ENCODE measurements at places on chromosomes 1 and 21.

DNA sequence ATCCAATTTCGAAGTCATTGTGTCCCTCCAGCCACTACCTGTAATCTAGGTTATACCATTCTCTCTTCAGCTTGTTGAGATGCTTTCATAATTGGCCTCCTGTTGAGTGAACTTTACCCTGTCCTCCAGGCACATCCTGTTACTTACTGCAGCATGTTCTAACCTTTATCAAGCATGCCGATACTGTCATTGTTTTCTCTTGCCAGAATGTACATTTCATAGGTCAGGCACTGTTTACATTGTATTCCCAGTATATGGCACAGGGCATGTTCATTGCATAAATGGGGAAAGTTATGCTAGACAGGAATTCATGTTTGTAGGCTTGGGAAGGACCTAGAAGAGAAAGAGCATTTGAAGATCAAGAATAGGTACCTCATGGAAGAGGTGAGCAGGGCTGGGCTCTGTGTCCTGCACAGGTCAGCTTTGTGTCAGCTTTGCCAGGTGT lies 10.2 kb downstream of the CXADR start:
- no peak for DNase-seq

GRCh38 chr1:195981448-195982139 lies 626.6 kb downstream of the KCNT2 start:
- no peak for DNase-seq

GRCh38 chr1:58456470-58456869 lies 90.1 kb downstream of the OMA1 start:
- DNase-seq = no peak

DNA sequence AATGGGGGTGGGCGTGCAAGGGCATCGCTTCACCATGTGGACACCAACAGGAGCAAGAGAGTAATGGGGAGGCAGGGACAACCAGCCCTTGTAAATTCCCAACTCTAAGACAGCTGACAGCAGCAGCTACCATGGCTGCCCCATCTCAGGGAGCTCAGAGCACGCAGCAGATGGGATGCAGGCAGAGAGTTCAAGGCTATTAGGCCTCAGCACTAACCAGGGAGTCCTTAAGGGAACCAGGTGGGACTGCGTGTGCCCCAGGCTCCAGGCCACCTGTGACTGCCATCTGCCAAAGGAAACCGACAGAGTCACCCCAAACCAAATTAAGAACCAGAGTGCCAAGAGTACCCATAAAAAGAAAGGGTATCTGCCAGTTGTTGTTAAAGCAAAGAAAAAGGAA lies 33.7 kb upstream of the PRDM2 start:
- no peak for DNase-seq

GRCh38 chr1:4306559-4307467 lies 347.6 kb upstream of the AJAP1 start:
- no peak for DNase-seq

DNA sequence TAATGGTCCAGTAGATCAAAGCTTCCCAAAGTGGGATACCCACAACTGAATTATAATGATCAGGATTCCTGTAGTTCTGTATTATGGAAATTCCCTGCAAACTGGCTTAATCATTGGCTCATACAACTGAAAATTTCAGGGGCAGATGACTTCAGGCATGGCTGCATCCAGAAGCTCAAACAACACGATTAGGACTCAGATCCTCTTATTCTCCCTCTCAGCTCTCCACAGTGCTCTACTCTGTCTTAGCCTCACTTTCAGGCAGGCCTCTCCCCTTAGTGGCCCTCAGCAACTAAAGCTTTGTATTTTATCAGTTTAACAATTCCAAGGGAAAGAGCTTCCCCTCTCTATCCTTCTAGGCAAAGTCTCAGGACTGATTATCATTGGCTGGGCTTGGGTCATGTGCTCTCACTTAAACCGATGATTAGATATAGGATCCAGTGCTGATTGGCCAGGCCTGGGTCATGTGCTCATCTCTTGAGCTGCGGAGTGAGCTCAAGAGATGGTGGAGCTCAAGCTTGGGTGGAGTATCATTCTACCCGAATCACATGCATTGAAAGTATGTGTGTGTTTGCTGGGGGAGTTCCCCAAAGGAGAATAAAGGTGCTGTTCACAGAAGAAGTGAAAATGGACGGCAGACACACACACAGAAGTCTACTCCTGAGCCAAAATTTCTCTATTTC lies 57.9 kb upstream of the RUNX3 start:
- no peak for DNase-seq

DNA sequence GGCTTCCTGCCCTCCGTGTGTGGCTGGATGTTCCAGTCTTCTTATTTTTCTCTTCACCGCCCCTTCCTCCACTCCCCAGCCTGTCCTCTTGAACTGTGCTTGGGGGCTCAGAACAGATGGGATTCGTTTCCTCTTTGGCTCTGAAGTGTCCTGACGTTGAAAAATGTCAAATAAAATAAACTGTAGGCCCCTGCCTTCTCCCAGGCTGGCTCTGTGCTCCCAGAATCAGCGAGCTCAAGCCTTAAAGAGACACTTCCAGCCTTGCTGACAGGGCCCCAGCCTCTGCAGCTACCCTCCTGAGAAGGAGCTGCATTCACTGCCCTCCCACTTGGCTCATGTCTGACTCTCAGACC lies 104.2 kb upstream of the IPO9 start:
- no peak for DNase-seq

- DNase-seq = no peak
These were observed 44.5 kb downstream of the ZBTB8OS start for GRCh38 chr1:32605711-32606424.

DNA sequence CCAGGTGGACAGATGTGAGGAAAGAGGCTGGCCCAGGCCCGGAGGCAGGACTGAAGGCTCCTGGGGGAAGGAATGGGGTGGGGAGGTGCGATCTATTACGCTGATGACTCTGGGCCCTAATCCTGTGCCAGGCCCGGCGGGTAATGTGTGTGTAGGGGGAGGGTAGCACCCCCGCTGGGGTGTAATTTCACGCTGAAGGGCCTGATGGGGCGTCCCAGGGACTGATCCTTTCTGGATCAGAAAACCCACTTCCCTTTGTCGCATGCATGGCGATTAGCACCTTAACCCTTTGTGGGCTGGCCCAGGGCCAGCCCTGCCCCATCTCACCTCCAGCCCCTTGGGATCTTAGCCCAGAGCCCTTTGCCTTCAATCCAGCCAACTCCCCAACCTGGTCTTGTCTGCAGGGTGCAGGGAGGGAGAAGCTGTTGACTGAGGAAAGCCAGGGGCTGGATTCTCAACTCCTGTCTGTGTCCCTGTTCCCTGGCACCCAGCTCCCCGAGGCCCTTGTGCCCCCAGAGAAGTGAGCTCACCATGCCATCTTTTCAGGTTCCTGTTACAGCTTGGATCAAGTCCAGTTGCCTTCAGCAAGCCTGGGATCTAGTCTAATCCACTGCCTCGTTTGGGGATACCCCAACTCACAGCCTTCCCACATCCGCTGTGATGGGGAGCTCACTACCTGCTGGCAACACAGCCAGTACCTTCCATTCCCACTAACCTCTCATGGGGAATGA lies 26.0 kb downstream of the KNCN start:
- DNase-seq = no peak

DNA sequence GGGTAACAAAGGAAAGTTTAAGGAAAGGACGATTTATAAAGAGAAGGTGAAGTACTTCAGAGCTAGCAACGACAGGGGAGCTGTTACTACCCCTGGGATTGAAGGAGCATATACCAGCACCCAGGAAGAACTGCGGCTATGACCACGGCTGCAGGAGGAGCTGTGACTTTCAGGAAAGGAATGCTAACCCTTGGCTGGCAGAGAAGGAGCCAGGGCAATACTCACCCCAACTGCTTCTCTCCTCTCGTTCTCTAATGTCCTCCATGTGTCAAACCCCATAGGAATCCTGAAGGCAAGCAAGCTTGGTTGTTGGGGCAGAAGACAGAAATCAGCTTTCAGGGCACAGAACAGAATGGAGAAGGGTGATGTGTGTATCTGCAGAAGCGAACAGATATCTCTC lies 120.5 kb downstream of the TMEM53 start:
- DNase-seq = no peak

- no peak for DNase-seq
These were observed 31.9 kb downstream of the NEK2 start for GRCh38 chr1:211643324-211644212.

GRCh38 chr1:85549834-85550233 lies 30.7 kb upstream of the CCN1 start:
- DNase-seq = no peak

GRCh38 chr21:25859235-25859929 lies 124.6 kb downstream of the GABPA start:
- DNase-seq = no peak

DNA sequence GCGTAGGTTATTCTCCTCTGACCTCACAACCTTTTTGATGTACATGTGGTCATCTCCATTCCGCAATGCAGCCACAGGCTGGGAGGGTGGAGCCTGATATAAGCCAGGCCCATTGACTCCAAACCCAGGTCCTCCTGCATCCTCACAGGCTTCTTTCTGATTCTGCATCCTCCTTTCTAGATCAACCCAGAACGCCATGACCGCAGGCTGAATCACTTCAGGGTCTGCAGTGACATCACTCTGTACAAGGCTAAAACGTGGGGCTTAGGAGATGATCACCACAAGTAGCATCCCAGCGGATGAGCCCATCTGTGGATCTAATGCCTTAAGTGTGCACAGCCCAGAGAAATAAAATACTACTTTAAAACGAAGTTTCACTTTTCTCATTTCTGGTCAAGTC lies 16.1 kb downstream of the EBNA1BP2 start:
- no peak for DNase-seq

DNA sequence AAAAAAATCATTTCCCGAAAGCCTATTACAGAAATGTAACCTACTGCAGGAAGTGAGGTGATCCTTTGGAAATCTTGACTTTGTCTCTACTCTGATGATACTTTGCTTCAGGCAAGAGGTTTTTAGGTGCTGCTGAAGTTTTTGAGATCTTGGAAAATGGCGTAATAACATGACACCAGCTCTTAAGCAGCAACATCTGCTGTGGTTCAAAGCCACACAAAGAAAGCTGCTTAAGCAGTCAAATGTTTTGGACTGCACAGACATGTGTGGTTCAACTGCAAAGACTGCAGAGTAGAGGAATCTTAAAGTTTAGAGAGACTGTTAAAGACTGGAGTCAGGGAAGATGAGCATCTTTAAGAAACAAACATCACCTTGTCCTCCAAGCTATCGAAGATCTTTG lies 139.0 kb downstream of the RASAL2 start:
- DNase-seq = no peak

GRCh38 chr1:227731241-227731677 lies 3.8 kb downstream of the JMJD4 start:
- no peak for DNase-seq

DNA sequence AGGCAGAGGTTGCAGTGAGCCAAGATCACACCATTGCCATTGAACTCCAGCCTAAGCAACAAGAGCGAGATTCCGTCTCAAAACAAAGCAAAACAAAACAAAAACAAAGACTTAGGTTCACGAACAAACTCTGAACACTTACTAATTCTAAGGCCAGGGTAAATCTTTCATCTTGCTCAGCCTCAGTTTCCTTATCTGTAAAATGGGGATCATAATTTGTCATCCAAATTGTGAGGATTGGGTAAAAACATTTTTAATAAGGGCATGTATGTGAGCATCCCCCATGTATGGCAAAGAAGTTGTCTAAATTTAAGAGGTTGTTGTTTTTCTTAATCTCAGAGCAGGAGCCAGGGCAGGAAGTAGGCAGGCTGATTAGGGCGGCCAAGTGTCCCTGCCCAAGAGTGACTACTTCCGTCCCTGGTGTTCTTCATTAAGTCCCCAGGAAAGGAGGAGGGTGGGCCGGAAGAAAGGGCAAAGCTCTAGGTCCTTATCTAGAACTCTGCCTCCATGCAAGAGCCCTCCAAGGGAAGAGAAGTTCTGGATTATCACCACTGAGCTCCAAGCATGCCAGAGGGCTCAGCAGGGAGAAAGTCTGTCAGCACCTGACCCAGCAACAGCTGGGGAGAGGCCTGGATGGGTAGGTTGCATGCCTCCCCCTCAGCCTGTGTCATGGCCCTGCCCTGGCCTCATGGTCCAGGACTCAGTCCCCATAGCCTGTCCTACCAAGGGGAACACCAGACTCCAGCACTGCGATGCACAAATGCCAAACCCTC lies 49.9 kb upstream of the CLIC4 start:
- no peak for DNase-seq

GRCh38 chr1:151513626-151514121 lies 2.5 kb downstream of the CGN start:
- DNase-seq = no peak

- no peak for DNase-seq
These were observed 7.8 kb downstream of the PODN start for GRCh38 chr1:53069663-53070327.

DNA sequence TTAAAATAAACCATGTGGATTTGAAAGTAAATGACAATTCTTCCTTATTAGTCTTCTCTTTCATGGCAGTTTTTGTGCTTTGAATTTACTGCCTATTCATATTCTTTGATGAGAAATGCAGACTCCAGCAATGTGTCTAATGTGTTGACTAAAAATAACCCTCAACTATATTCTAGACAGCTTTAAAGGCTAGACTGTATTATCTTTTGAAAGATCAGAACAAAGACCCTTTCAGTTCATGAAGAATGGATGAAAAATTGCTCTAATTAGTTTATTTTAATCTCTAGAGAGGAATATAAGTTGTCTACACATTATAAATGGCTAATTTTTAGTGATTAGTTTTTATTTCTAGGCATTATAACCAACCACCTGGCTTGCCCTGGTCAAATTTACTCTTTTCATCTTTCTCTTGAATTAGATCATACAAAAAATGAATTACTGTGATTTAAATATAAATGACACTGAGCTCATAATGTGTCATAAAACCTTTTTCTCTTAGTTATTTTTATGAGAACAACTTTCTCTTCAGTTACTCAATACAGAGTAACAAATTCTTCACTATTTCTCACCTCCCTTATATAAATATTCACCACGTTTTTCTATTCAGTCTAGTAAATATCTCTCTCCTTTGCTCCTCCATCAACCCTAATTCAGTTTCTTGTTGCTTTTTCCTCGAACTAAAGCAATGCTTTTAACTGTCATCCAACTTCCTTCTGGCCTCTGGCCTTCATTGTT lies 428.5 kb upstream of the TMPRSS15 start:
- DNase-seq = no peak

DNA sequence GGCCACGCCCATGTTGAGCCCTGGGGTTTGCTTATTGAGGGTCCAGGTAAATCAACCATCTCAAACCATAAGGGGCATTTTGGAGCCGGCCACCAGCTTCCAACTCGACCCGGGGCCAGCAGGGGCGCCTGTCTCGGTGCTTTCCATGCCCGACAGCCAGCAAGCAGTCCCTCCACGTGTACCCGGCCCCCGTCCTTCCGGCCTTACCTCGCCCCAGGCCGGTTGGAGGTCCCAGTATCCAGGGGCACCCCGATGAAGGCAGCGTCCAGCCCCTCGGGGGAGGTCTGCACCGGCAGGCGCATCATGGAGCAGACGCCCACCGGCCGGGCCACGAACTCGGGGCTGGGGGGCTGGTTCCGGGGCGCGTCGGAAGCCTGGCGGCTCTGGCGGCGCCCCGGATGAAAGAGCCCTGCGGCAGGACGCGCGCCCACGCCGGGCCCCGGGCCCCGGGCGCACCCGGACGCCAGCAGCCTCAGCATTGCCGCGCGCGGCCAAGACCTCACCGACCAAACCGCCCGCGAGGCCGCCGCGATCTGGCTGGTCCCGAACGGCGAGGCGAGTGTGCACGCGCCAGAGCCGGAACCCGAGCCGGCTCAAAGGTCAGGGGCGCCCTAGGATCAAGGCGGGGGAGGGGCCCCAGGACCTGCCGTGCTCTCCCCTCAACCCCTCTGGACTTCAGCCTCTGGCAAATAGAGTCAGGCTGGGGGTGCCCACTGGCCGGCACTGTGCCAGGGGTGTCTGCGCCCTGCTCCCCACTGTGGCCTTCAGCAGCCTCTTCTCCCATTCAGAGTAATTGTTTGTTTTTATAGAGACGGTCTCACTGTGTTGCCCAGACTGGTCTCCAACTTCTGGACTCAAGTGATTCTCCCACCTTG lies at the start of gene AGMAT:
Gene AGMAT (minus strand): TSS at position 563 of the 875 bp plus-strand sequence. CDS start 84 bp downstream, at position 479.
- peak; percentile 33 for DNase-seq
